ENCODE measurements at places on chromosomes 16 and 17.

DNA sequence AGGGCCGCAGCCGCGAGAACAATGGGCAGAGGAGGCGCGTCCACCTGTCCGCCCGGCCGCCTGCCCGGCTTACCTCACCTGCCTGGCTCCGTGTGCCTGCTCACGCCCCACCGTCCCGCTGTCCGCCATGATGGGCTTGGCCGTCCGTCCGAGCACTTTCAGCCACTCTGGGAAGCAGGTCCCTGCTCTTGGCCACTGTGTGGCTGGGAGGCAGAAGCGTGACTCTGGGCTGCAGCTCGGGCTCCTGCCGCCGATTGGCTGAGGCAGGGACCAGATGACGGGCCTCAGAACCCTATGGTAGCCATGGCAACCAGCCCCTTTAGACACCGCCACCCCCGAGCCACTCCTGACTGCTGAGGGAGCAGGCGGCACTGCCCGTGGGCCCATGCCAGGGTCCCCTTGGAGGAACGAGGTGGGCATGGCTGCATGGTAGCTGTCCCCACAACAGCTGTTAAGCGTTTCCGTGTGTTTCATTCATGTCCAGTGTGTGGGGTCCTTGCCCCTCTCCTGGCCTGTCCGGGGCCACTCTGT, 8.9 kb upstream of the AXIN1 start:
- DNase-seq, result no peak

GRCh38 chr17:17326275-17326875, 23.2 kb downstream of the NT5M start:
- DNase-seq, result no peak

- no peak for DNase-seq
These were observed 15.4 kb downstream of the MFSD11 start for GRCh38 chr17:76753061-76753961.

DNA sequence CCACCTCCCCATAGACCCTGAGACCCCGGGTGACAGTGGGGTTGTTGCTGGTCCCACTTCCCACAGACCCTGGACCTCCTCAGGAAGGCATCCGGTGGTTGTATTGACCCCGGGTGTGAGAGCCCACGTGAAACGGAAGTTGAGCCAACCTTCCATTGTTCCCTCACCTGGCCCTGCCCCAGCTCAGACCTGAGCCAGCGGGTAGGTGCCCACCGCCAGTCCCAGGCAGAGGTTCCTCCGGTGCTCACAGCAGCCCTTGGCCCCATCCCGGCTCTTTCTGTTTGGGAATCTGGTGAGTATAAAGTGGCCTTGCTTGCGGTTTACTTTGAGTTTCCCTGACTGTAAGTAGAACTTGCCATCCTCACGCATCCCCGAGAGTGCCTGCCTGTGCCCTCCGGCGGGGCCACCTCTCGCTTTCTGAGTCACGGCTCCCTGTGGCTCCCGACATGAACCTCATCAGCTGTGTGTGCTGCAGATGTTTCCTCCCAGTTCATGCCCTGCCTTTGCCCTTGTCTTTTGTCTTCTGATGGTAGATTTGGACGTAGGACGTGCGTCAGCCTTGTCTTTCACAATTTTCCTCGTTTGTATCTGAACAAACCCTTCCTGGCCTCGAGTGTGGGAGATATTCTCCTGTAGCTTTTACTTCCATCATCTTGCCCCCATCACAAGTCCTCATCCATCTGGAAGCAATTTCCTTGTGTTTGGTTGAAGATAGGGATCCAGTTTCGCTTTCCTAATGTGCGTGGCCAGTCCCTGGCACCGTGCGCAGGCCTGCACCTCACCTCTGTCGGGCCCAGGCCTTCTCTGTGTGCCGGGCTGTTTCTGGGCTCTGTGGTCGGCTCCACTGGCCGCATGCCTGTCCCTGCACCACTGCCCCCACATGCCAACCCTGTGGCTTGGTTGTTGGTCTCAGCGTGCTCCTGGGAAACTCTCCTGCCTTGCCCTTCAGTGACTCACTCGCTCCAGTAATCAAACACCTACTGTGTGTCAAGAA, 76.0 kb downstream of the METRNL start:
- peak; percentile 92 for DNase-seq

- DNase-seq, result no peak
These were observed 67.3 kb downstream of the PHKB start for GRCh38 chr16:47528431-47528830.

DNA sequence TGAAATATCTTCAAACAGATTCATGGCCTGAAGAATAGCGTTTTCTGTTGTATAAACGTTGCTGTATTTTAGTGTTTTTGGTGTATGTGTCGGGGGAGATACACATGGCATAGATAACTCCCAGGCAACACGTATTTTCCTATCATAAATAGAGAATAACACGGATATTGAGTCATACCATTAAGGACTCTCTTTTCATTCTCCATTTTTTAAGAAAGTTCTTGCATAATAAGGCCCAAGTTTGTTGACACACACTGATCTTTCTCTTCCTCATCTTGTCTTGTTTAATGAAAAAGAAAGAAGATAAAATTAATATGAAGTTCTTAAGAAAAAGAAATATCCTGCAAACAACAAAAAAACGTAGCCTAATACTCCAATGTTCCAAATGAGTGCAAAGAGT, 13.4 kb downstream of the ABCA8 start:
- no peak for DNase-seq

DNA sequence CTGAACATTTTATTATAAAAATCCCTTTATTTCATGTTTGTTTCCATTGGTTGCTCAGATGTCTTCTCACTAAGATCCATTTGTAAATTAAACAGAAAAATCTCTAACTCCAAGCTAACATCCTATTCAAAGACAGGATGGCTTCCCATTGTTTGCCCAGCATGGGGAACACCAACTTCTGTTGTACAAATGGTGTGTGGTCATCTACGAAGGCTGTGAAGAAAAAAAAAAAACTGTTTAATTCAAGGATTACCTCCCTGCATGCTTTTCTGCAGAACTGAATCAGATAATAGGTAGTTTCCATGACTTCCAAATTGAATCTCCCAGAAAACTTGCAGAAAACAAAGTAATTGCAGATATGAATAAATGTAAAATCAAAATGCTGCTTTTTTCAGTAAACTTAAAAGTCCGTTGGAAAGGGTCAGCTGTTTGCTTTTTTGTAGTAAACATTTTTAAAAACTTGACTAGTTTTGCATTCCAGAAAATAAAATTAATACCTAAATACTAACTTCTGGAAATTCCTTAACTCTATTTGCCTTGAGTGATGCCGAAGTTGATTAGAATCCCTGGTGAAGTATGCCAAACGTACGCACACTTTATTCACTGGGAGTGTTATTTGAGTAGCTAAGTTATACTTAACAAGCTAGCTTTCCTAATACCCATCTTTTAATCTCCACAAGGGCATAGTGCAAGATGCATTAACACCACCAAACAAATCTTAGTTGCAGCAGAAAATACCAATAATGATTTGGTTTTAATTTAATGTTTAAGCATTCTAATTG, 7.7 kb downstream of the SALL1 start:
- DNase-seq, result no peak

GRCh38 chr16:1538804-1539520, 5.5 kb downstream of the TMEM204 start:
- DNase-seq, result peak; percentile 54

GRCh38 chr17:58328195-58329034, at the start of gene TSPOAP1:
TSPOAP1 (minus strand) TSS chr17:58328795; CDS start chr17:58327920, 875 bp downstream.
- no peak for DNase-seq

DNA sequence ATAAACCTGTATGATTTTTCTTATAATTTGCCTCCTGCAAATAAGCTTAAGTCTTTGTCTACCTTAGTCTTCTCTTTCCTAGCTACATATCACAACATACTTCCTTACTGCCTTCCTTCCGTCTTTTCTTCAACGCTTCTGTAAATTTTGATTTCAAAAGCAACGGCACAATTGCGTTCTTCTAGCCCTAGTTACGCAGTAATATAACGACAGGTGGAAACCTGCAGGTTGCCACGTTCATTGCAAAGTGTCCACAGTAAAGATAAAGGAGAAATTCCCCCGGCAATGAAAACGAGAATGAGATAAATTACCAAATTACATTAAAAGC, 546 bp upstream of the PSMD7 start:
- DNase-seq, result no peak

DNA sequence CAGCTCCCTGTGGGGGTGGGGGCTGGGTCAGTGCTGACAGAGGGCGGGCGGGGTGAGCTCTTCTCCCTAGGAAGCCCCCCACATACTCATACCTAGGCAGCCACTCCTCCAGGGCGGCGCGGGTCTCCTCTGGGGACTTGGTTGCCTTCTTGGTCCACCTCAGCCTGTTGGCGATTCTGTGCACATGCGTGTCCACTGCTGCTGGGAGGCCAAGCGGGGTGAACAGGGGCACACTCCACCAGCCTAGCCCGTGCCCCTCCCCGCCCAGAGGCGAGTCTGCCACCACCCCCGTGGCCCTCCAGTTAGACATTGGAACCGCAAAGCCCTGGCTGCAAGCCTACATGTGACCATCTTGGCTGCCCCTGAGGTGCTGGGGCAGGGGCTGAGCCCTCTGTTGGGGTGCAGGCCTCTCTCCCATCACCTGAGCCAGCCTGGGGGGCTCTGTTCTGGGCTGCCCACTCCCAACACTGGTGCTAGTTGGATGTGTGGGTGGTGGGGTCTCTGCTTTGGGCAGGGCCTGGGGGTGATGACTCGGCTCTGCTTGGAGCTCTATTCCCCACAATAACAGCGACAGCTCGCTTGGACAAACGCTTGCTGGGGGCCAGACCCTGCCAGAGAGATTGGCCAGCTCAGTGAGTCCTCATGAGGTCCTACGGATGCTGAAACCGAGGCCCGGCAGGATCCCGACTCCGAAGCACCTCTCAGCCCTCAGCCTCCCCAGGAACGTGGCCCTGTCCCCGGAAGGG, 7.4 kb downstream of the NTHL1 start:
- DNase-seq, result no peak

DNA sequence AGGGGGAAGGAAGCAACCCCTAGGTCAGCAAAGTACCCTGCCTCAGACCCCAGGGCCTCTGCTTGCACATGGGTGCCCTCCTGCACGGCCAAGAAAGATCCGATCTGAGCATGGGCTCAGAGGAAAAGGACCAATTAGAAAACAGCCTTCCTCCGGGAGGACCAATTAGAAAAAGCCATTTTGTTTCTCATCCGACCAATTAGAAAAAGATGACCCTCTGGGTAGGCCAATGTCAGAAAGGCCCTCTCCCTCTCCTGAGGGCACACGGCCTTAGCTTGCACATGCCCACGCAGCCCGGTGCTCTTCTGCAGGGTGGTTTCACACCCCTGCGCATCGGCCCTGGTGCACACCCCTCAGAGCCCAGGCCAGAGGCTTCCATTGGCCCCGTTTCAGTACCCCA, 5.1 kb upstream of the CISD3 start:
- DNase-seq, result no peak

DNA sequence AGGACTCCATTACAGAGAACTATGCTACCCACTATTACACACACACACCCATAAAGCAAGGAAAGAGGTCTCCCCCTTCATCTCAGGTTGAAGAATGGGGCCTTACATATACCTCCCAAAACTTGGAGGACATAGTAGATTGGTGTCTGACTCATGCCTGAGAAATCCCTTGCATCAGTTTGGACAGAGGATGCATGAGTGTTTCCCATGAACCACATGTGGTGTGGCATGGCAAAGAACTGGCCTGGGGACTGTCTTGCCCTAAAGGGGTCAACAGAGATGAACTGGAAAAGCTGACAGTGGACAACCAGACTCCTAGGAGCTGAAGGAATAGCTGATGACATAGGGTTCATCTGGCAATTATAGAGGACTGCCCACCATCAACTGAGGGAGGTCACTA, 54.0 kb downstream of the DYNLRB2 start:
- DNase-seq, result no peak

GRCh38 chr16:66155933-66156332, 210.6 kb upstream of the CDH5 start:
- no peak for DNase-seq

DNA sequence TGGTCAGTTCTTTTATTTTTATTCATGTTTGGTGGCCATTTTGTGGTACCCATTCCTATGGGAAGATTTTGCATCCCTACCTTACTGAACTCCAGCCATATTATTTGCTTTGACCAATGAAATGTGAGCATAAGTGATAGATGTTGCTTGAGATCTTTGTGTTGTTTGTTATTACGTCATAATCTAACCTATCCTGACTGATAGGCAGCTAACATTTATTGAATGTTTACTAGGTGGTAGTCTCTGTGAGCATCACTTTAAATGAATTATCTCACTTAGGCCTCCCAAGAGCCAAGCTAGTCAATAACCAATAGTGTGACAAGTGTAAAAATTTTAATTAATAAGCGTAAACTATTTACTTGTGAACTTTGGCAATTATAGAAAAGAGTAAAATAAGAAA, 37.6 kb downstream of the VMP1 start:
- no peak for DNase-seq

GRCh38 chr17:82970818-82971590, 108.4 kb upstream of the METRNL start:
- DNase-seq, result no peak

DNA sequence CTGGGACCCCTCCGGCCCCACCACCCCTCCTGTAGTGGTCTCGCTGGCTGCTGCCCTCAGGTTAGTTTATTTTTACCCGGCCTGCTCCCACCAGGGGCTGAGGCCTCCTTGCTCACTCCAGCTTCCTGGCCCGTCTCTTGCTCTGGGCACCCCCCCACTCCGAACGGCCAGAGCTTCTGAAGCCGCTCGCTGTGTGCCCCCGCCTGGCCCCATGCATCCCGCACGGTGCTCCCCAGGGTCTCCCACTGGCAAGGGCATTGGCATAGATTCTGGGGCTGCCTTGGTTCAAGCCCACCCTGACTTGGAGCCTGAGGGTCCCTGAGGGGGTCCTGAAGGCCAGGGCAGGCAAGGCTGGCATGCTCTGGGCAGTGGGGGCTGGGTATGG, 186.4 kb downstream of the SEC14L1 start:
- no peak for DNase-seq

DNA sequence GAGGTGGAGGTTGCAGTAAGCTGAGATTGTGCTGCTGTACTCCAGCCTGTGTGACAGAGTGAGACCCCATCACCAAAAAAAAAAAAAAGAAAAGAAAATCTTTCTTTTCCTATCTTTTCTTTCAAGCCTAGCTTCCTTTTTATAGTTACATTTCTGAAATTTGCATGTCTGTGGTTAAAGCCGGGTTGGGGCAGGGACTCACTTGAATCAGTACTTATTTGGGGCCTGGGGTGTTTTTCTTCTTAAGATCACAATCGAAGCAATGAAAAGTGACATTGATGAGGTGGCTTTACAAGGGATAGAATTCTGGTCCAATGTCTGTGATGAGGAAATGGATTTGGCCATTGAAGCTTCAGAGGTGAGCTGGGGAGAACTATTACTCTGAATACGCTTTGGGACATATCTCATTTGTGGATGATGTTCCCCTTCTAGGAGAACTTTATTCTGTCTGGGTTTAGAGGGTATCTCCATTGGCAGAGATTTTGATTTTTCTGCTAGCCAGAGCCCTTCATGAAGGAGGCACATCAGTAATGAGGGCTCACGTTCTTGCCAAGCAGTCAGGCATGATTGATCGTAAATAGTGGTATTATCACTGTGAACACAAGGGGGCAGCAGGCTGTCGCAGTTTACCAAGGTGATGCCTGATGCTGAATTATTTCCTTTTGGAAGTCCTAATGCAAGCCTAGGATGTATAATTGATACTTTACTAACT, 14.3 kb downstream of the KPNB1 start:
- DNase-seq, result peak; percentile 69

DNA sequence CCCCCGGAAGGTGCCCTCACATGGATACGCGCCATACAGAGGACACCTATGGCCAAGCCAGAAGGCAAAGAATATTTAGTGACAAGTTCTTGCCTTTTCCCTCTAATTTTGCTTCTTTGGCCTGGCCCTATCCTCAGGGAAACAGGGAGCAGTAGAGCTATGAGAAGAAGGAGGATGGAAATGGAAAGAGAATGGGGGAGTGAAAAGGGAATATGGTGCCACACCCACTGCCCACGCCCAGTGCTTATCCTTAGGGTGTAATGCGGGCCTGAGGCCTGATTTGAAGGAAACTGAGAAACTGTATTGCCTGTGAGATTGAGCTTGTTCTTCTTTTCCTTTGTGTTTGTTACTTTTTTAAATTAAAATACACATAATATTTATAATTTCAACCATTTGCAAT, 255.1 kb downstream of the HS3ST3A1 start:
- no peak for DNase-seq

All from dermis microvascular lymphatic vessel endothelial cell (primary cell).